ENCODE measurements at places on chromosomes 5 and 9. TPM values are rescaled to one million over a fixed set of nuclear protein-coding genes. Genes with fewer than 3 reads are reported as not detected.

DNA sequence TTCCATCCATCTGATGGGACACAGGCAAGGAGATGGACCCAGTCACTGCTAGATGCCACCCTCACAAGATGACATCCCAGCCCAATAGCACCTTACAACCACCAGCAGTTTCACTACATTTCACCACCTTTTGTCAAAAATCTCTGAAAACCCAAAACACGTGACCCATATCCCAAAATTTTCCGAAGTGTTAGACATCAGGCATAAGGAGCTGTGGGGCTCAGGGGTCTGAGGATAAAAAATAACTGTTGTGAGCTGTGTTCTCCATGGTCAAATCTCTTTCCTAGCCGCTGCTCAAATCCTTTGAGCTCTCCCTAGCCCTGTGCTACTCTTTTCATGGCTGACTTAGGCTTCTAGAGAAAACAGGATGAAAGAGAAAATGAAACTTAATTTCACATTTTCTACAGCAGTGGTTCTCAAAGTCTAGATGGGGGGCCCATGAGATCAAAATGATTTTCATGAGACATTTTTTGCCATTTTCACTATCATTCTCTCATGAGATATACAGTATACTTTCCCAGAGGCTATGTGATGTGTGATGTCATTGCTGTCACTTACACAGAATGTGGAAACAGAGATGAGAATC lies 40.7 kb downstream of the TIMD4 start:
- no peak for DNase-seq

GRCh38 chr9:89745601-89746376 lies 141.0 kb downstream of the GADD45G start:
- DNase-seq = no peak

DNA sequence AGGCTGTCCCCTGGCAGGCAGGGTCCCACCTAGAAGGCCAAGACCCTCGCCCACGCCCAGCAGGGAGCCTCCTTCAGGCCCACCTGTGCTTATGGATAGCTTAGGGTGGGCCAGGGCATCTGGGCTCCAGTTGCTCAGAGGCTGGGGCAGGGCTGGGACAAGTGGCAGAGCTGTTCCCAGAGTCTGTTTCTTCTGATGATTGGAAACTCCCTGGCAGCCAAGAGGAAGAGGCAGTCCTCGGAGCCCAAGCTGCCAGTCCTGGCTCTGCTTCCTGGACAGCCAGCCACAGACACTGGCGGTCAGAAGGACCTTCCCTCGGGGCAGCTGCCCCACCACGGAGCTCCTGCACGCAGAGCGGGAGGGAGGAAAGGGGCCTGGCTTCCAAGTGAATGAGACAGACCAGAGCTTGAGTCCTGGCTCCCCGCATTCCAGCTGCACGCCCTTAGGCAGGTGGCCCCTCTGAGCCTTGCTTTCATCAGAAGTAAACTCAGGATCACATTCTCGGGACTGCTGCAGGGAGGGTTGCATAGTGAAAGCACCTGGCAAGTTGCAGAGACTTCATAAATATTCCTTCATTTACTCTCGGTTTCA lies 37.9 kb upstream of the GABRP start:
- no peak for DNase-seq

GRCh38 chr5:119393746-119394145 lies 37.9 kb downstream of the TNFAIP8 start:
- no peak for DNase-seq

DNA sequence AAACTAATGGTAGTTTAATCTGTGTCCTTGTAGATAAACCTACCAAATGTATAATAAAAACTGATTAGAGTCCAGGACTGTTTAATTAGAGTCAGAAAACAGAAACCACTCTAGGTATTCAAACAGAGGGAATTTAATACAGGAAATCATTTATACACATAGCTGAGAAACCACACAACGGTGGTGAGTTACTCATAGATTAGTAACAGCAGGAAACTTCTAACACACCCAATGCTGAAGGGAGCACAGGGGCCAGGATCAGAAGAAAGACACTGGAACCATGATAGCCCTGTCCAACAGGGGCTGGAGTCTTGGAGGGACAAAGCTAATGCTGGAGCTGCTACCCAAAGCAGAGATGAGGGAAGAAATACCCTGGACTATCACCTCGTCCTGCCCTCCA lies 321.0 kb downstream of the ACTL7B start:
- DNase-seq = no peak

DNA sequence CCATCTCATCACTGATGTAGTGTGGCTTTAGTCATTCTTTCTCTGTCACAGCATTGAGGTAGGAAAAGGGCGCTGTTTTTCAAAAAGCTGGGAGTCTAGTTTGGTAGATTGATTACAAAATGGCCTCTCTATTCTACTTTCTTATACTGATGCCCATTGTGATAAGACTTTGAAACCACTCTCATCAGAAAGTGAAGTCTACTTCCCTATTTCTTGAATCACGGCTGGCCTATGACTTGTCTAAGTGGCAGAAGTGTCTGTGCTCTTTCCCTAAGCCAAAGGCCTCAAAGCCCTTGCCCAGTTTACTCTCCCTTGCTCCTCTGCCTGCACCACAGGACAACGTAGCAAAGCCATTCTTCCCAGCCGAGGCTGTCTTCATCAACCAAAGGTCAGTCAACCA lies 83.0 kb upstream of the IL33 start:
- no peak for DNase-seq

DNA sequence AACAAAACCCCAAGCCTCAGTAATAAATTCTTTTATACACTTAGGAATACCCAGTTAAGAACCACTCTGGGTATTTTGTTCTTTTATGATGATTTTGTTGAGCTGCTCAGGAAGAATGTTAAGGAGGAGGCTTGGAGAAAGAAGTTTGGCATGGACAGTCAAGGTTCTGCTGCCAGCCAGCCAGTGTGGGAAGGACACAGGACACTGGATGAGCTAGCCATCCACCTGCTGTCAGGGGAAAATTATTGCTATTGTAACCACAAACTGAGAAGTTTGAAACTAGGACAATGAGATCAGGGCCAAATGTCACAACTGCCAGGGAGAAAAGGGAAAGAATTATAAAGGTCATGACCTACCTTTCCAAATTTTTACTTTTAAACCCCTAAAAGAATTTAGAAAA lies 25.9 kb upstream of the ADAMTSL1 start:
- no peak for DNase-seq

GRCh38 chr5:61055434-61056006 lies 106.7 kb downstream of the SMIM15 start:
- DNase-seq = no peak

- peak; percentile 58 for DNase-seq
Measured at GRCh38 chr5:151238303-151238741, 14.4 kb upstream of the CCDC69 start.

DNA sequence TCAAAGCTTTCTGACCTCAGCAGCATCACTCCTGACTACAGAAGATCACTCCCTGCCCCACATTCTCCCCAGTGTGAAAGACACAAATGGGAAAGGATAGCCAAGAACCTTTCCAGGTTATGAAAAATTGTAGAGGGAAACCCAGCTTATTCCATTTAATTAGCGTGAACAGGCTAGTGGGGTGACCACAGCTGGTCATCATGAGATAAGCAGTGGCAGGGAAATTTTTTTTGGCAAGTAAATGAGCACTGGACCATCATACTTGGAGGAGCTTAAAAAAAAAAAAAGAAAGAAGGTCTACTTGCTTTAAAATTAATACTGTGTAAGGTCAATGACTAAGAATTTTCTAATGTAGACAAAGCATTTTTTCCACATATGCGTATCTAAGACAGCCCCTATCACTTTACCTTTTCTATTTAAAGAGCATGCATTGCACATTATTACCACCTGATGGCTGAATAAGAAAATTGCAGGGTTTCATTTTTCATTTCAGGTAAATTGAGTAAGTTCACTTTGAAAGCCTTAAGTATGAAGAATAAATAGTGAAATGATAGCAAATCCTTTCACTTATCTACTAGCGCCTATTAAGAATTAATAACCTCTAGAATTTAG lies 123.6 kb downstream of the ELAVL2 start:
- no peak for DNase-seq

DNA sequence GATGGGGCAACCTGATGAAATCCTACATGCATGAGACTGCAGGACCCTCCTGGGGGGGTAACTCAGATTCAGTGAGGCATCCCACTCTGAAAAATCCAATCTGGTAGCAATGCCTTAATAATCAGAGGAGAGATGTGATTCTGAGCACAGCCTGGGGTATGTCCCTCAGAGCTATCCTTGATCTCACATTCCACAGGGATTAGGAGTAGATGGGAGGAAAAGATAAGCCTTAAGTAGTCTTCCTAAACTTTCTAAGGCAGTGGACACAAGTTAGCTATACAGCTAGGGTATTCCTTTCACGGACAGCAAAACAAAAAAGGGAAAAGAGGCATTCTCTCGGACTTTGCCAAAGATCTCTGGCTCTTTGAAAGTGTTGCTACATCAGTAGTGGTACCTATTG lies 3.9 kb upstream of the SPATA9 start:
- no peak for DNase-seq

GRCh38 chr5:88391116-88391515 lies 122.5 kb upstream of the TMEM161B start:
- DNase-seq = no peak

GRCh38 chr5:41406424-41406823 lies 104.0 kb downstream of the PLCXD3 start:
- no peak for DNase-seq

GRCh38 chr5:15995341-15996052 lies 184.1 kb downstream of the MARCHF11 start:
- no peak for DNase-seq

- no peak for DNase-seq
Measured at GRCh38 chr9:120486347-120486746, 93.6 kb downstream of the CDK5RAP2 start.

GRCh38 chr5:139985733-139986132 lies 57.4 kb downstream of the NRG2 start:
- DNase-seq = no peak

DNA sequence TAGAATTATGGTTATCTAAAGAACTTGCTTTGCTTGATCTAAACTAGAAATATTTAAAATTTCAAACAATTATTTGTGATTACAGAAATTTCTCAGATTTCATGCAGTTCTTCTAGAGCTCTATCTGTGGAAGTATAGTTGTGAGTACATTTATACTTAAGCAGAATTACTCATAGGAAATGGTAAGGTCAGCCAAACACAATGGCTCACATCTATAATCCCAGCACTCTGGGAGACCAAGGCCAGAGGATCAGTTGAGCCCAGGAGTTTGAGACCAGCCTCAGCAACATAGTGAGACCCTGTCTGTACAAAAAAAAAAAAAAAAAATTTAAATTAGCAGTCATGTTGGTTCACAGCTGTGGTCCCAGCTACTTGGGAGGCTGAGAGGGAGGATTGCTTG lies 71.0 kb downstream of the INVS start:
- DNase-seq = no peak

- no peak for DNase-seq
Measured at GRCh38 chr5:170178814-170179213, 54.0 kb upstream of the C5orf58 start.

- DNase-seq = no peak
Measured at GRCh38 chr9:110635589-110635988, 33.0 kb upstream of the MUSK start.

GRCh38 chr9:128912270-128912853 lies 8.4 kb upstream of the PHYHD1 start:
- DNase-seq = no peak

- no peak for DNase-seq
Measured at GRCh38 chr9:84305497-84306131, 34.9 kb downstream of the SLC28A3 start.

GRCh38 chr5:142958944-142959682 lies 188.9 kb downstream of the ARHGAP26 start:
- DNase-seq = no peak

- DNase-seq = no peak
Measured at GRCh38 chr5:159456722-159457465, 126.6 kb upstream of the IL12B start.

DNA sequence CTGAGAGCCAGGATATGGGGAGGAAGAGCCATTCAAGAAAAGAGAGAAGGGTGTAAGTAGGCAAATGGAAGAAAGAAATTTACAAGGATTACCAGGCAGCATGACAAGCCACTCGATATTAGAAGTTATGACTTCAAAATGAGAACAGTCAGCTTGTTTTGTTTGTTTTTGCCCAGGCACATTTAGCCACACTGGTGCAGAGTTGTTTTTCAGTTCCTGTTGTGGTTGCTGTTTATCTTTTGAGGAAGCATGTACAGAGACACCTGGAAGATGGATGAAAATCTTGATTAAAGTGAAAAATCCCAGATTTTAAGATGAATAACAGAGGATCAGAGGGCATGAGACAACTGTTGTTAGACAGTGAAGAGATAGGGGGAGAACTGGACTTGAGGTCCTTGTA lies 199.1 kb downstream of the MTRR start:
- no peak for DNase-seq

DNA sequence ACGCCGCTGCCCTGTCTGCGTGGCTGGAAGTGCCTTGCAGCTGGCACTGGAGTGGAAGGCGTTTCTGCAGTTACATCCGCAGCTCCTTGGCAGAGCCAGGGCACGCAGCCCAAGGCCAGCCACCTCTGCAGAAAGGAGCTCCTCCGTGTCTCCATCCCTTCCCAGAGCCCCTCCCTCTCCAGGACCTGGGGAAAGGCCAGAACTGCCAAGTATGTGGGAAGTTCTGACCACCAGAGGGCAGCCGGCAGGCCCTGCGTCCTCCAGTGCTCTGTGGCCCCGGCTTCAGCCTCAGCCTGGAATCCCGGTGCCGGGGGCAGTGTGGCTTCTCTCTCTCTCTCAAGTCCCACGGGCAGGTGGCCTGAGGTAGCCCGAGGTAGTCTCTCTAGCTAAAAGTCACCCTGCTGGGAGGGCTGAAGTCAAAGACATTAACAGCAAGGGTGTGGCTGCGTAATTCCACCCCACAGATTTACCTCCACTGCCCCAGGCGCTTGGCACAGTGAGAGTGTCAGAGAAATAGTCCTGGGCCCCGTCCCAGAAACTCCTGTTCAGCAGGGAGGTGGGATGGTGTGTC lies 101.7 kb upstream of the FCN2 start:
- DNase-seq = peak; percentile 75

MLANA gene
- total RNA-seq = not detected

ELP1 gene
- total RNA-seq = 13.9 TPM

PCDHB10 gene
- 3.6 TPM for total RNA-seq

SLC25A2 gene
- 0.69 TPM for total RNA-seq

CAMK2A gene
- total RNA-seq = 0.15 TPM

DMGDH gene
- total RNA-seq = 5.2 TPM

SOX30 gene
- not detected for total RNA-seq

PIP5K1B gene
- total RNA-seq = 8.8 TPM

All from aorta (tissue), 5 donors.